GM18507 (cell line): ENCODE measurements at places on chromosomes 3 and 15.

DNA sequence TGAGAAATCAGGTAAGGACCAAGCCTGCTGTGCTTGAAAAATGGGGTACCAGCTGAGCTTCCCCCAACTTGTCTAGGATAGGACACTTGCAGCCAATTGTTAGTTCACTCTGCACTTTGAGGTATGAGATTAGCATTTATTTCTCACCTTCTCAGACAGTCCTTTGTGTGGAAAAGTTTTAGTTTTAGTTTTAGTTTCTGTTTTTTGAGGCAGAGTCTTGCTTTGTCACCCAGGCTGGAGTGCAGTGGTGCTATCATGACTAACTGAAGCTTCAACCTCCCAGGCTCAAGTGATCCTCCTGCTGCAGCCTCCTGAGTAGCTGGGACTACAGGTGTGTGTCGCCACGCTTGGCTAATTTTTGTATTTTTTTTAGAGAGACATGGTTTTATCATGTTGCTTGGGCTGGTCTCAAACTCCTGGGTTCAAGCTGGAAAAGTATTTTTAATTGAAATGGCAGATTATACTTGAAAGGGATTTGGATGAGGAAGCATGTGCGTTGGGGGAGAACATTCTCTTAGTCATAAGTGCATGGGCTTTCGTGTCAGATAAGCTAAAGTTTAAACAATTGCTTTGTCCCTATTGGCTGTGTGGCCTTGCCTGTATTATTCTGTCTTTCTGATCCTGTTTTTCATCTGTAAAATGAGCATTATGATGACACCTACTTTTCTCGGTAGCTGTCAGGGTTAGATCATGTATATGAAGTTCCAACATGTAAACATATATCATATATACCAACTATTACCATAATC lies 25.2 kb upstream of the CCK start:
- DNase-seq: no peak

GRCh38 chr3:77038468-77038929 lies 1.4 kb upstream of the ROBO2 start:
- no peak for DNase-seq

GRCh38 chr3:107985496-107985895 lies 105.3 kb downstream of the CD47 start:
- peak; percentile 23 for DNase-seq

DNA sequence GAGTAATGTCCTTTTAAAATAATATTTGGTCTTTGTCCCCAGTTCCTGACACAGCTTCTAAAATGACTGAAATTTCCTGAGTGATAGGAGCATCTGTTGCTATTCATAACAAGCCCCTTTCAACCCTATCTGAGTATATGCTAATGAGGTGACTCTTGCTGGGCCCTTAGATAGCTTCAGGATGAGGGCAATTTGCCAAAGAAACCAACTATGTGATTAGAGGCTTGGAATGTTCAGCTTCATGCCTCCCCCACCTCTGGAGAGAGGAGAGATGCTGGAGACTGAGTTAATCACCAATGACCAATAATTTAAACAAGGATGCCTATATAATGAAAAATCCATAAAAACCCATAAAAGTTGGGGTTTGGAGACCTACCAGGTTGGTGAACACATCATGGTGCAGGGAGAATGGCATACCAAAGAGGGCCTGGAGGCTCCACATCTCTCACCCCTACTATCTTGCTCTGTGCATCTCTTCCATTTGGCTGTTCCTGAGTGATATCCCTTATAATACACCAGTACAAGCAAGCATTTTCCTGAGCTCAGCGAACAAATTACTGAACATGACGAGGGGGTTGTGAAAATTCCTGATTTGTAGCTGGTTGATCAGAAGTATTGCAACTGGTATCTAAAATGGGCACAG lies 189.2 kb downstream of the ECT2 start:
- no peak for DNase-seq

DNA sequence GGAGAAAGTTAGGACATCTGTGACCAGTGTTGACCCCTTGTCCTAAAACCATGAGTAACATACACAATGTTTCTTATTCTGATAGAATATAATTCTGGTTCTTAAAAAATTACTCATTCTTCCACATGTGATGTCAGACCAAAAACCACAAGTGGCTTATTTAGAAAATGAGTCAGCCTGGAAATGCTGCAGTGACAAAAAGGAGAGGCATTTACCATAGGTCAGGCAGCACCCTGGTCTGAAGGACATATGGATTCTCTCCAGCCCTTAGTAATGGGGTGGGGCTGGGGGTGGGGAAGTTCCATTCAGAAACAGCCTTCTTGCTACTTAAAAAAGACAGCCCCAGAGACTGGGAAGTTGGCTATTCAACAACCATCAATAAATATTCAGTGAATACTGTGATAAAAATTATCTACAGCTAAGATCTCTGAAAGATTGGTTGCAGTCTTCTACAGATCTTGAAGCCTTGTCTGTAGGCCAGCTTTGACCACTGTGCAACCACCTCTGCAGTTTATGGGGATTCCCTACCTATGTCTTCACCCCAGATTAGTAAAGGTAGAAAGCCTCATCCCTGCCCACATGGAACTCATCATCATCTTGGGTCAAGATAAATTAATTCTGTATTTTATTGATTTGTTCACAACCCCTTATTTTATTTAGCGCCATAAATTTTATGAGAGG lies 34.9 kb upstream of the TIMP4 start:
- DNase-seq: peak; percentile 18

GRCh38 chr3:140292684-140293083 lies 357.7 kb downstream of the CLSTN2 start:
- no peak for DNase-seq

- DNase-seq: no peak
Measured at GRCh38 chr3:149592758-149593240, 65.0 kb downstream of the WWTR1 start.

DNA sequence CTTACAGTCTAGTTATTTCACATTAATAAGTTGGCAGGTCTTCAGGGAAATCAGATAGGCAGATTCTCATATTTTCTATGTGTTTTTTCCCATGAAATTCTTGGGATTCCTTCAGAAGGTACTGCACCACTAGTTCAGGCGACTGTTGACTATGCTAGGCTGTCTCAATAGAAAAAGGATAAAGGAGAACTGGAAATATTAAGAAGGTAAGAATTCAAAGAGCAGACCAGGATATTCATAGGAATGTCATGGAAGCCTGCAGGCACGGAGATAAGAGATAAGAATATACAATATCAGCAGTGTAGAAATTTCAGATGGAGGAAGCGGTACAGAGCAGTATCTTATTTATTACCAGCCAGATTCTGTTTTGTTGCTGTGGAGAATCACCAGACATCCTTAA lies 432.1 kb upstream of the MDFIC2 start:
- DNase-seq: no peak

- DNase-seq: no peak
Measured at GRCh38 chr3:124653797-124654469, 76.3 kb upstream of the UMPS start.

GRCh38 chr3:32593903-32594525 lies 23.4 kb upstream of the DYNC1LI1 start:
- DNase-seq: no peak

GRCh38 chr3:101890716-101891115 lies 41.4 kb downstream of the NFKBIZ start:
- no peak for DNase-seq

GRCh38 chr3:31432897-31433678 lies 99.6 kb upstream of the STT3B start:
- no peak for DNase-seq

GRCh38 chr15:24621630-24622215 lies 53.9 kb upstream of the NPAP1 start:
- DNase-seq: no peak

- no peak for DNase-seq
Measured at GRCh38 chr3:195041871-195042742, 228.9 kb downstream of the XXYLT1 start.

DNA sequence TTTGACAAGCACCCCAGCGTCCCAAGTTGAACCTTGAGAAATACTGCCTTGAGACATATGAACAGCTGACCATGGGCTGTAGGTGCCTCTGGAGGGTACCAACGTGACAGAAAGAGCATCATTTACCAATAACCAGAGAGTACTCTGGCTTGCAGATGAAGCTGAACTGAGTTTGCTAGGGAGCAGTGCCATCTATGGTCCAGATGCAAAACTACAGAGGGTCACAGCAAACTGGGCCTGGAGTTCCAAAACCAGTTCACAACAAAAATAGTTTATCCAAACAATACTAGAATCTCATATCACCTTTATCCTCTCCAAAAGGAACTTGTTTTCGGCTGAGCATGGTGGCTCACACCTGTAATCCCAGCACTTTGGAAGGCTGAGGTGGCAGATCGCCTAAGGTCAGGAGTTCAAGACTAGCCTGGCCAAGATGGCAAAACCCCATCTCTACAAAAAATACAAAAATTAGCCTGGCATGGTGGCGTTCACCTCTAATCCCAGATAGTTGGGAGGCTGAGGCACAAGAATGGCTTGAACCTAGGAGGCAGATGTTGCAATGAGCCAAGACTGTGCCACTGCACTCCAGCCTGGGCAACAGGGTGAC lies 69.3 kb downstream of the CHAC1 start:
- DNase-seq: peak; percentile 17

DNA sequence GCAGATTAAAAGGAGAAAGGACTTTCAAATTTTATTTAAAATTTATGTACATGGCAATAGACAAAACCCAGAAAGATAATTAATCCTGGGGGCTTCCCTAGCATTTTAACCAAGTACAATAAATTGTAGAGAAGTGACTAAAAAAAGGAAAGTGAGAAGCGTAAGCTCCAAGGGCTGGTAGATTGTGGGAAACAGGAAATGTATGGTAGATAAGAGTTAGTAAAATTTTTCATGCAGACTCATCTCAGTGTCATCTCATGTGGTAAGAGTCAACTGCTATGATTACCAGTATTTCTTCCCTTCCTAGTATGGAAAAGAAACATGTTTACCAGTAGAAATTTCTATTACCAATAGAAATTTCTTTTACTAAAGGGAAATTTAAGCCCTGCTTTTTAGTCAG lies 464.3 kb upstream of the AGTR1 start:
- no peak for DNase-seq

- DNase-seq: no peak
Measured at GRCh38 chr3:15808679-15809310, 11.0 kb upstream of the ANKRD28 start.

- no peak for DNase-seq
Measured at GRCh38 chr3:14921811-14922705, 25.3 kb upstream of the NR2C2 start.

- no peak for DNase-seq
Measured at GRCh38 chr3:130905551-130905950, 11.7 kb downstream of the ATP2C1 start.

- peak; percentile 14 for DNase-seq
Measured at GRCh38 chr3:48466386-48467109, 20.0 kb downstream of the ATRIP start.

- no peak for DNase-seq
Measured at GRCh38 chr15:37072181-37072580, 28.2 kb downstream of the MEIS2 start.

DNA sequence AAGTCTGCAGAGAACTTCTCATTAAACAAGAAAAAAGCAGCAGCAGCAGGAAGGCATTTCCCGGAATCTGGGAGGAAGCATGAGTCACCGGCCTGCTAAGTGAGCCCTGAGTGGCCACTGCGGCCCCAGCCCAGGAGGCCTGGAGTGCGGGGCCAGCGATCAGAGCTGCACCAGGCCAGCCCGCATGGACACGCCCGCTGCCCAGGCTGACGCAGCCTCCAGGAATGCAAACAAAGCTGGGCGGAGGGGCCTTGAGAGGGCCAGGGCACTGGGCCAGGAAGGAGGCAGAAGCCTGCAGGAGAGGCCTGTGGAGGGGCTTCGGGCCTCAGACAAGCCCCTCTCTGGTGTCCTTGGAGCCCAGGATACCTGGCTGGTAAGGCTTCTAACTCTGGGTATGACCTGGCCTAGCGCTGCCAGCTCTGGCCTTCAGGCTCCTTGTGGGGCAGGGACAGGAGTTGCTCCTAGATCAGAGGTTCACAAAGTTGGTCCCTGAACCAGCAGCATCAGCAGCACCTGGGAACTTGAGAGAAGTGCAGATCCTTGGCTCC lies 101.2 kb downstream of the SMAD6 start:
- DNase-seq: no peak

GRCh38 chr3:2579206-2579605 lies 480.5 kb downstream of the CNTN4 start:
- DNase-seq: no peak

- DNase-seq: no peak
Measured at GRCh38 chr3:128879991-128880390, 571 bp downstream of the ACAD9 start.

DNA sequence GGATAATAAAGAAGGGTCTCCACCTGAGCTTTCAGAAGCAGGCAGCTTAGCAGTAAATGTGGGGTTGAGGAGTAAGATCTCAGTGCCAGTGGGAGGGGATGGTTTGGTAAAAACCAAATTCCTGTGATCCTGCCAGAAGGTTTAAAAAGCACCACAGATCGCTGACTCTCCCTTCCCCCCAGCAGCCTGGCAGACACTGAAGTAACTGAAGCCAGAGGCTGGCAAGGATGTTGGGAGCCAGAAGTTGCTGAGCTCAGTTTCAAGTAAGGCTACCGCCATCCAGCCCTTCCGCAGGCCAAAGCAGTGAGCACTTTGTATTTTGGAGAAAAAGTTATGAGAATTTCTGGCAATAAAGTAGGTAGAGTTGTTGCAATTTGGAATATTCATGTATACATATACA lies 246.4 kb downstream of the ZNF621 start:
- no peak for DNase-seq

- no peak for DNase-seq
Measured at GRCh38 chr3:51191768-51192167, 193.3 kb upstream of the MANF start.

DNA sequence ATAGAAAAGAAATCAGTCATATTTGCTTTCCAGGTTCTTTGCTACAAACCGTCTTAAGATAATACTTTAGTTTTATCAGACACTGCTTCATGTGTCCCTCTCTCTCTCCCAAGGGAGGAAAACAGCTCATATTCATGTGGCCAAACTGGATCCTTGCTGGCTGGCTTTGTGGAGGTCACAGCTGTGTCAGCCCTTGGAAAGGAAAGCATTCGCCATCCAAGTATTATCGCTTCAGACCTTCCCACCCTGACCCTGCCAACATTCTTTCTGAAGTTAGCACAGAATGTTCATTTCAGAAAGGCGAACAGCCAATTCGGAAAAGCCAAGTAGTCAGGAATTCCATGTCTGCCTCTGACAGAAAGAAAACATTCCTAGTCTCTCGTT lies 213.6 kb downstream of the FEZF2 start:
- DNase-seq: no peak

DNA sequence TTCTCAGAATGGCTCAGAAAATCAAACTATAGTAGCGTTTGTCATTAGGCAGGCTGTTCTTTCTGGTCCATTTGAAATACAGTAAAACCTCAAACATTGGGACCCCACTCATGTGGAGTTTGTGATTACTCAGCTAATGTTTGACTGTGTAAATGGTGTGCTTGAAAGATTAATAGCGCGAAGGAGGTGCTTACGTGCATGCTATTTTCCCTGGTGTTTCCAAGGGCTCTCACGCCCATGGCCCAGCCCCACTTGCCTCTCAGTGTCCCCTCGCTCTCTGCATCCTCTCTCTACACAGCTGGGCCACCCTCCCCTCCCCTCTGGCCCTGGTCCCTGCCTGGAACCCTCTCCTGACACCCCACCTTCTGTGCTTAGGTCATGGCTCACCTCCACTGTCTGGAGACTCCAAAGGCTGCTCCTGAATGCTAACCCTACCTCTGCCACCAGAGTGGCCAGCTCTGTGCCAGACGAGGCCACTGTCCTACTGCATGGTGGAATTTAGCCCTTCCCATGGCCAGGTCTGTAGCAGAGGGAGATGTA lies 194.2 kb downstream of the PLCL2 start:
- no peak for DNase-seq
